ENCODE measurements at places on chromosomes 6 and 20.

DNA sequence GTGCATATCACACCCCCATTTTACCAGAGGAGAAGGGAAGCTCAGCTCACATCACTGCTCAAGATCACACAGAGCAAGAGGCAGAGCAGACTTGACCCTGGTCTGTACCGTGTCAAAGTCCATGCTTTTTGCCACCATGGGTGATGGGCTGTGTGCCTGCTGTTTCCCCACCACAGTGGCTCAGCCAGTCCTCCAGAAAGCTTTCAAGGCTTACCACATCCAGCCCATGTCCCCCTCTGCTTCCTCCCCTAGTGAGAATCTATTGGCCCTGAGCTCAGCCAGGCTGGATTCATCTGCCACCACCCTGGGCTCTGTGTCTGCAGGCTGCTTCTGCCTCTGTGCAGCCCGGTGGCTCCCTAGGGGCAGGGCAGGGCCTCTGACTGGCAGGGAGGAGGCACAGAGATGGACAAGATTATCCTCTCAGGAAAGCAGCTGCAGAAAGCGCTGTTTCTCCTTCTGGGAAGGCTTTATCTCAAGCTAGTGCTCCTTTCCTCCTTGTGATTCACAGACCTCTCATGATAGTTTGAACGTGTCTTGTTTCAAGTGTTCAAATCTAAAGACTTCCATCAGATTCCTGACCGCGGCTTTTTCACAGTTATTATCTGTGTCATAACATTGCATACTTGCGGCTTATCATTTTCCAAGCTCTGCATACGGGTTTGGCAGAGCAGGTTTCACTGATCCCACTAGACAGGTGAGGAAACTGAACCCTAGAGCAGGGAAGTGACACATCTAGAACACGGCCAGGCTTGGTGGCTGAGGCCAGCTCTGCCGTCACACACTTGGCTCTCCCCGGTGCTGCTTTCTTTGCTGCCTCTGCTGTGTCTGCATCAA lies 37.4 kb downstream of the VEGFA start:
- no peak for DNase-seq

GRCh38 chr6:105609375-105609991 lies 206.6 kb upstream of the PREP start:
- DNase-seq: no peak

- no peak for DNase-seq
Observed at GRCh38 chr6:143074670-143075318, 14.1 kb downstream of the AIG1 start.

- DNase-seq: no peak
Observed at GRCh38 chr6:116012471-116012949, 48.2 kb downstream of the FRK start.

DNA sequence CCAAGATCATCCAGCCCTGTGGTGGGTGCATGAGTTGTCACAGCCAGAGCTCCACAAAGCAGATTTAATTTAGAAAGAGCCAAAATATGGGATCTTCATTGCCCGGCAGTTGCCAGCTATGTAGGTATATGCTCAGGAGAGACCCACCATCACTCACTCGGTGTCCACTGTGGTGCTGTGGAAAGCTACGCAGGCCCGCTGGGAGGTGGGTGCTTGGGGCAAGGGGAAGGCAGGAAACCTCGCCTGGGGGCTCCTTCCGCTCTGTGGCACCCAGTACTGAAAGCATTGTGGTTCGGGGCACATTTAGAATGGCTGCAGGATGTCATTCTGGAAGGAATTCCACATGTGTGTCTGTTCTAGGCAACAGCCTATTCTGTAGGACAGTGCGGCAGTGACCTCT lies 259.9 kb downstream of the TAF4 start:
- DNase-seq: no peak

- DNase-seq: no peak
Observed at GRCh38 chr20:32585586-32586127, 524 bp upstream of the NOL4L start.

DNA sequence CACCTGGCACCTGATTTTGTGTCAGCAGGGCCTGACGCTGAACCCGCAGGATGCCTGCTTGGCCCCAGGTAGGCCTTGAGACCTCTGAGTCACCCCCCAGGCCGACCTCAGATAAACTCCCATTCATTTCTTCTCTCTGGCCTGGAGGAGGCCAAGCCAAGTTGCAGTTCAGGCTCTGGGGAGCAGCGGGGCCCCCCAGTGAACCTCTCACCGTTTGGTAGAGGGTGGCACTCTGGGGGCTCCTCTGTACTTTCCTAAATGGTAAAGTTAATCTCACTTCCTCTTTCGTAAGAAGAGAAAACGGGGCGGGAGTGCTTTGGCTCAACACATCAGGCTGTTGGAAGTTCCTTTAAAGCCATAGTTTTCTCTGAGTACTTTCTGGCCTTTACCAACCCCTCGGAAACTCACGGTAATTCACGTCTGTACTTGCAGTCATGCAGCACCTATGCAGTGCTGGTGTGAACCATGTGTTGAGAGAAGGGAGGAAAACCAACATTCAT lies 2.8 kb downstream of the SIRPA start:
- no peak for DNase-seq

DNA sequence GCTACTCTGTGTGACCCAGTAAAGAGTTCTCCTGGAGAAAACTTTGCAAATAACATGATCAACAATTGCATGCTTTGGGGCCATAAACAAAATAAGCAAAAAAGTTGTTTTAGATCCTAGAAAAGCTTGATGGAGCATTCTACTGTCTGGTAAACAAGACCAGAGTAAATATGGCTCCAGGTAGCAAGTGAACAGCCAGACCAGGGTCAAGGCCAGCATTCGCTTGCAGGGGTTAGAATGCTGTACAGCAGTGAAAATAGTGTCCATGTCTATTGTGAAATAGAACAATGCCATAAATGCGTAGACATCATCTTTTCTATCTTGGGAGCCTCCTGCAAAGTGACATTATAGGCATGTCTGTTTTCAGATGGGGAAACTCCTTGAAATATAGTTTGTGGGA lies 216.7 kb downstream of the PLCB4 start:
- DNase-seq: no peak

GRCh38 chr6:37916675-37917074 lies 97.1 kb downstream of the ZFAND3 start:
- DNase-seq: no peak

DNA sequence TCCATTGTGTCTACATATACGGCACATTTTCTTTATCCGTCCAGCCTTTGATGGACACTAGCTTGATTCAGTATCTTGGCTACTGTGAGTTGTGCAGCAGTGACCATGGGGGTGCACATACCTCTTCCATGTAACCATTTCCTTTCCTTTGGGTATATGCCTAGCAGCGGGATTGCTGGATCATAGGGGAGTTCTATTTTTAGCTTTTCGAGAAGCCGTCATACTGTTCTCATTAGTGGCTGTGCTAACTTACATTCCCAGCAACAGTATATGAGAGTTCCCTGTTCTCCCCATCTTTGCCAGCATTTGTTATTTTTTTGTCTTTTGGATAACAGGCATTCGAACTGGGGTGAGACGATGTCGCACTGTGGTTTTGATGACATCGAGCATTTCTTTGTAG lies 395.0 kb downstream of the SMOC2 start:
- DNase-seq: no peak

DNA sequence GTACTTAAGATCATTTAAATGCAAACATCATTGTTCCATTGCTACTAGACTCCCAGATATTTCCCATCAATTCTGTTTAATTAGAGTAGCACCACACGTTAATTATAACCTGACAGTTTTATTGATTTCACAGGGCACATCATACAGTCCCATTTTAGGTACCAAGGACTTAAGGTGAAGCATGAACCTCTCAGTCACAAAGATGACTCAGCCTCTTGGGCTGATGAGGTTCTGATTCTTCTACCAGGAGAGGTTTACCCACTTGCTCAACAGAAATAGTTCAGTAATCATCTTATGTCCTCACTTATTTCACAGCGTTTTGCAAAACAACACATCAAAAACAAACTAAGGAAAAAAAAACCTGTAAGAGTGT lies 98.5 kb downstream of the HIVEP2 start:
- DNase-seq: no peak

- DNase-seq: no peak
Observed at GRCh38 chr6:147551976-147552375, 43.5 kb downstream of the SAMD5 start.

GRCh38 chr6:145086197-145086596 lies 649.1 kb downstream of the EPM2A start:
- no peak for DNase-seq

- DNase-seq: no peak
Observed at GRCh38 chr6:35401514-35401913, 50.6 kb upstream of the FANCE start.

GRCh38 chr6:107418118-107418517 lies 41.2 kb downstream of the PDSS2 start:
- no peak for DNase-seq

- DNase-seq: no peak
Observed at GRCh38 chr6:76347539-76347938, 275.1 kb upstream of the IMPG1 start.

DNA sequence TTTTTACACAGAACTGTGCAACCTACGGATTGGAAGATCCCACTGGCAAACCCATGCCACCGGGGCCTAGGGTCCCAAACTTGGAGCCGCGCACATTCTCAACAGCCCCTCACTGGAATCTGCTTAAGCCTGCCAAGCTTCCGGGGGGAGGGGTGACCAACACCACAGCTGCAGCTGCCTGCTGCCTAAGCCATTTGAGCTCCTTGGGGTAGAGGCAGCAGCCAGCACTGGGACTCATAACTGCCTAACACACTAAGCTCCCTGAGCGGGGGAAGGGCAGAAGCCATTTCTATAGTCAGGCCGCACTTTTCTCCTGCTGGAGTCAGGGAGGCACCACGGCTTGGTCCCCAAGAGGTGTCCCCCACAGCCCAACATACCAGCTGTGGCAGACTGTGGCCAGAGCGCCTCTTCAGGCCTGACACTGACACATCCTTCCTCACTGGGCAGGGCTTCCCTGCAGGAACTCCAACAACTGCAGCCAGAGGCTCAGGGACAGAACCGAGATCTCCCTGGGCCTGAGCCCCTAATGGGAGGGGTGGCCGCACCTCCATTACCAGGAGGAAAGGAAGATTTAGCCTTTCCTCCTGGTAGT lies 270.3 kb upstream of the ECI2 start:
- DNase-seq: no peak

GRCh38 chr6:10511477-10511876 lies 9.7 kb upstream of the GCNT2 start:
- no peak for DNase-seq

DNA sequence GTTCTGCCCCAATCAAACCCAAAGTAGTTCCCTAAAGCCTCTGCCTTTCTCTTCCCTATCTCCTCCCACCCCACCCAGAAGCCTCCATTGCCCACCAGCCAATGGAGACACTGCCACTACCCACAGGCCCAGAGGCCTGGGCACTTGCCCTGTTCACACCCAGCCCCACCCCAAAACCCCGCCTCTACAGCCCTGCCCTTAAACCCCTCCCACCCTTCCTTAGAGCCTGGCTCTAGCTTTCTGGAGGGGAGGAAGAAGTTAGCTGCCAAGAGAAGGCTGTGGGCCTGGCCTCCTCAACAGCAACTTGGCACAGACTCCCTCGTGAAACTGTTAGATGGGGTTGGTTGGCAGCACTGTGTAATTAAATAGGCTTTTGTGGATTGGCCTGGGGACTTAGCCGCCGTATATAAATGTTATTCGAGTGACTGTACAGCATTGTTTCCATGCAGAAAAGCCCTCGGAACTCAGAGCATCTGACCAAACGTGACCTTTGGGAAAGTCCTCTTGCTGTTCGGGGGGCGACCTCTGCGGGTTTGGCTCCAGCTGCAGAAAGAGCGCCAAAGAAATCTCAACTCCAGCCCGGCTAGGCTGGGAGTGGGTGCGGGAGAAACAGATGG lies 31.4 kb downstream of the COL11A2 start:
- DNase-seq: no peak

DNA sequence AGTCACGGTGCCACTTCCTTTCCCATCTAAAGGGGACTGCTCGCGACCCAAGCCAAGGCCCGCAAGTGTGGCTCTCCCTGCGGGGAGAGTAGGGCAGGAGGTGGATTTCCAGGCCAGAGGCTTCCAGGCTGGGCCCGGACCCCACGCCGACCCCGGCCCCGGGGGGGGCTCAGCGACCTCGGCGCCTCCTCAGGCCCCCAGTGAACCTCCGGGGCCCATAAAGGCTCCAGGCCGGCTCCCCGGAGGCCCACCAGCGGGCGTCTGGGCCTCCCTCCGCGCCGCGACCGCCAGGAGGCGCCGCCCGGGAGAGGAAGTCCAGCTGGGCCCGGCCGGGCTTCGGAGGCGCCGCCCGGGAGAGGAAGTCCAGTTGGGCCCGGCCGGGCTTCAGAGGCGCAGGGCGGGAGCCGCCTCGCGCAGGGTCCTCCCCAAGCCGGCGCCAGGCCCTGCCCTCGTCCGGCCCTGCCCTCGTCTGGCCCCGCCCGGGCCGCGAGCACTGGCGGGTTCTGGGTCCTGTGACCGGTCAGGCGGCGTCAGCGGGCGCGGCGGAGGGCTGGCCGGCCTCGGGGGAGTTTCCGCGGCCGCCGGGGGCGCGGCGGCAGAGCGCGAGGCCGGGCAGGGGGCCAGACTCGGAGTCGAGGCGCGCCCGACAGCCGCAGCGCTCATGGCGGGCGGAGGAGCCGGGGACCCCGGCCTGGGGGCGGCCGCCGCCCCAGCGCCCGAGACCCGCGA lies at the start of gene RAB32:
Gene RAB32 (plus strand): TSS at position 623 of the 729 bp plus-strand sequence. CDS start 39 bp downstream, at position 662.
- DNase-seq: peak; percentile 73

DNA sequence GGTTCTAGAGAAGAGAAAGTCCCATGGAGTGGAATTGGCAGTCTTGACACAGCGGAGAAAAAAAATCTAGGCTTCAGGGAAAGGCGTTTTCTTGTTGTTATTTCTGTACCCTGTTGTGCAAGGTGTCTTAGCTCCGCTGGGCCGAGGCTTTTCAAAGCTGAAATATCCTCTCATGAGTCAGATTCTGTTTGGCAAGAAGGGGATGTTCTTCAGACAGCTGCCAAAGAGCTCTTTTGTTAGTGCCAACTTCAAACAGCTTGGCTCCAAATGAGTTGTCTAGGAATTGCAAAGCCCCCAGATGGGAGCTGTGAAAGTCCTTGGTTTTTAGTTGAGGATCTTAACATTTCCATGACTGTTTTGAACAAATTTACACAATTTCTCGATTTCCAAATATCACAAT lies 45.6 kb downstream of the LRRN4 start:
- DNase-seq: no peak

DNA sequence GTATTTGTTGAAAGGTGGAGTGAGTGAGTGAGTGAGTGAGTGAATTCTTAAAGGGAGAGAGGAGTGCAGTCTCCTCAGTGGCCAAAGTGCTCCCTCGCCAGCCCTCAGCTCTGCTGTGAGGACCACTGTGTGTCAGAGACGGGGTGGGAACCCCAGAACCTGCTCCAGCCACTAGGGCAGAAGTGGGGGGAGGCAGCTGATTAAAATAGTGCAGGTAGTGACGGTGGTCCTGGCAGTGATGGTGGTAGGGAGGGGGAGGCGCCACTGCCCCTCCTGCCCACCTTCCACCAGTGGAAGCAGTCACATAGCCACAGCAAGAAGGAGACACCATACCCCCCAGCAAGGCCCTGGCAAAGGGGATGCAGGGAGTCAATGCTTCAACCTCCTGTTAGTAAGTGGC lies 133.5 kb downstream of the PHACTR3 start:
- DNase-seq: no peak
